Stimulated activated CD8-positive, alpha-beta memory T cell treated with anti-CD3 and anti-CD28 coated beads, Interleukin-15, amount 100 ng/mL, for 24 hours (primary cell): ENCODE measurements at places on chromosomes 3 and 15.

DNA sequence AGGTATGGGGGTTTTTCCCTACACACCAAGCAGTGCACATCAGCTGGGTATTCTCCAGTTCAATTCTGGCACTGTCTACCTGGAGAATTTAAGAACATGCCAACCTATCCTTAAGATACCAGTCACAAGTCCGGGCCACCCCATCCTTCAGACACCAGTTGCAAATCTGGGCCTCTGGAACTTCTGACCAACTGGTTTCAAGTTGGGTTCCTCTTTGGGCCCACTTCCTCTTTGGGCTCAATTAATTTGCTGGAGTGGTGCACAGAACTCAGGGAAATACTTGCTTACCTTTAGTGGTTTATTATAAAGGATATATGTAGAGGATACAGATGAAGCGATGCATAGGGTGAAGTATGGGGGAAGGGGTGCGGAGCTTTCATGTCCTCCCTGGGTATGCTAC, 25.3 kb downstream of the GLCE start:
- DNase-seq, result no peak

DNA sequence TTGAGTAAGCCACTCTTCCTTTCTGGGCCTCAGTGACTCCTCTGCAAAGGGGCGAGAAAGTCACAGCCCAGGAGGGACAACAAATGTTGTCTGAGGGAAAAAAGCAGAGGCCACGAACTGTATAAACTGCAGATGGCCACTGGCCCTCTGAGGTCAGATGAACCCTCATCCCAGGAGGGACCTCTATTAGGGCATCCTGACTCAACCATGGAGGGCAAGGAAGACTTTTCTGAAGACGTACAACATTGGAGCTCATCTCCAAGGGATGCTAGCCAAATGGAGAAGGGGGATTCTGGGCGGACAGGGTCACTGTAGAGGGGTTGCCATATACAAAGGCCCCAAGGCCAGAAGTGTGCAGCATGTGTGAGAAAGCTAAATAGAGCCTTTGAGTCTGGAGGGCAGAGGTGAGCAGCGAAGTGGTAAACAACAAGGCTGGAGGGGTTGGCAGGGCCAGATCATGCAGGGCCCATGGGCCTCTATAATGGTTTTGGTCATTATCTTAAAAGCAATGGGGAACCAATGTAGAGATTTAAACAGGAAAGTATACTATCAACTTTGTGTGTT, 16.7 kb downstream of the GRAMD2A start:
- no peak for DNase-seq

DNA sequence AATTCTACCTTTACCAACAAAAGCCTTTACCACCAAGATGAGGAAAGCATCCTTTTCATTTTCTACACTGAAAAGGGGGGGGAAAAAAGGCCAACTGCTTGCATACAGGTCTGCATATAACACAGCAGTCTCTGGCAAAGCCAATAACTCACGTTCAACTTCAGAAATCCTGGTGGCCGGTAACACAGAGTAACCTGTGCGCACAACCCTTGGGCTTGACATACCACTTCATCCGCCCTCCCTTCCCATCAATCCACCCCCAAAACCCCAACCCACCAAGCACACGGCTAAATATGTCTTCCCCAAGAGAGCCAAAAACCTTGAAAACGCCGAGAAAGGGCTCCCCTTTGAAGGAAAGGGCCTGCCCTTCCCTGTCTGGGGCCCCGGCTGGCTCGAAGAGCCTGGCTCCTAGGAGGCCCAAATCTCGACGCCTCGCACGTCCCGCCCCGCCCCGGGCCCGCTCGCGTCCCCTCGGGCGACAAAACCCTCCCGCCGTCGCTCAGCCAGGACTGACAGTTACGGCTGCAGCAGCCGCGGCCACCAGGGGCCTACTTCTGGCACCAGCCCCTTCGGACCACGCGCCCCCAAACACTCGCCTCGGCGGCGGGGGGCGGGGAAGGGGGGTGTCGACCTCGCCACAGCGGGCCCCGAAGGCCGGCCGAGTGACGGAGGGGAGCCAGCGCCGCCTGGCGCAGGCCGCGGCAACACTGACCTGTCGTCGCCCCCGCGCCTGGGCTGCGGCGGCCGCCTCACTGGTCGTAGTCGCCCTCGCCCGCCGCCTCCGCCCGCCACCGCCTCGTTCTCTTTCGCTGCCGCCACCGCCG, 835 bp downstream of the UBE3A start:
- DNase-seq, result peak; percentile 21

- peak; percentile 22 for DNase-seq
Observed at GRCh38 chr3:197456261-197457091, 99.3 kb downstream of the BDH1 start.

- no peak for DNase-seq
Observed at GRCh38 chr3:50493623-50494022, 9.8 kb downstream of the CACNA2D2 start.

DNA sequence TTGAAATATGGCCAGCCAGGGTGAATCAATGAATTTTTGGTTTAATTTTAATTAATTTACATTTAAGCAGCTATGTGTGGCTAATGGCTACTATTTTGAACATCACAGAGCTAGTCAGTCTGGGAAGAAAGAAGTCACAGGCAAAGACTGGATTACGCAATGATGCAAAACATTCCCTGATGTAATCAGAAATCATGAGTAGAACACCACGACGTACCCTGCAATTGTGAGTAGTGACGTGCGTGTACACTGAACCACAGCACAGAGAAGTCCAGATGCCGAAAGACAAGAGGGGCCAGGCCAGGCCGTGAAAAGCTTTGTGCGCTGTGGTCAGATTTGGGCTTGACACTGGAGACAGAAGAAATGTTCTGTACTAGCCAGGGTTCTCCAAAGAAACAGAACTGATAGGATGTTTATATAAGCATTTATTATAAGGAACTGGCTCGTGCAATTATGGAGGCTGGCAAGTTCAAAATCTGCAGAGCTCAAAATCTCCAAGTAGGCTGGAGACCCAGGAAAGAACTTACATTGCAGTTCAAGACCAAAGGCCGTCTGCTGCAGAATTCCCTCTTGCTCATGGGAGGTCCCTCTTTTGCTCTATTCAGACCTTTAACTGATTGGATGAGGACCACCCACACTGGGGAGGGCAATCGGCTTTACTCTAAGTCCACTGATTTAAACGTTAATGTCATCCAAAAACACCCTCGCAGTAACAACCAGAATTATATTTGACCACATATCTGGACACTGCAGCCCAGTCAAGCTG, 44.6 kb downstream of the SH3BP5 start:
- DNase-seq, result no peak

- no peak for DNase-seq
Observed at GRCh38 chr3:66469220-66469640, 31.6 kb downstream of the LRIG1 start.

DNA sequence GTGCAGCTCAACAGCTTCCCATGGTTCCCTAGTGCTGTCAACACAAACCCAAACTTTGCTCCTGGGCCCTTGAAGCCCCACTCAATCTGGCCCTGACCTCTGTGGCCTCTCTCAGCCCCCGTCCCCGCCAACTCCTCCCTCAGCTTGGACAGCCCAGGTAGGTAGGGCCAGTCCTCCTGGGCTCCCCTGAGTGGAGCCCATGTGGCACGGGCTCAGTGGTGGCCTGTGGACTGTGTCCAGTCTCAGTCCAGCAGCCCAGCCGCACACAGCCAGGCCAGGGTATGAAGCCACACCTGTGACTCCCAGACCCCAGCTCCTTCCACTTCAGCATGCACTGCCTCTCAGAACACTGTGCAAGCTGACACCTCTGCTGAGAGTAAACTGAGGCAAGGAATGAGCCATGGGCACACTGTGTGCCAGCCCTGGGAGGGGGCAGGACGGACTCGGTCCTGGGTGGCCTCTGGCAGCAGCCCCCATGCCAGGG, 11.5 kb downstream of the PLXND1 start:
- DNase-seq, result no peak

GRCh38 chr3:32457971-32458471, 44.6 kb downstream of the CMTM6 start:
- DNase-seq, result no peak

DNA sequence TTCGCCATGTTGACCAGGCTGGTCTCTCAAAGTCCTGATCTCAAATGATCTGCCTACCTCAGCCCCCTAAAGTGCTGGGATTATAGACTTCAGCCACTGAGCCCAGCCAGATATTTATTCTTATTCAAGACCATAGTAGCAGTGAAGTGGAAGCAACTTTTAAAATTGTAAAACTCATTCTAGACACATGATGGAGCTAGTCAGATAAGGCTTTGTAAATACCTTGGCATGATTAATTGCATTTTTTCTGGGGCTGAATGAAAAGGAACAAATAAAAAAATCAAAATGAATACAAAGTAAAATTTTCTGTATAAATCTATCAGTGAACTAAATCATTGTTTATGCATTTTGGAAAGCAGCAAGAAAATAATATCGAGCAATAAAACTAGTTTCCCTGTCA, 4.1 kb upstream of the MYO1E start:
- no peak for DNase-seq

DNA sequence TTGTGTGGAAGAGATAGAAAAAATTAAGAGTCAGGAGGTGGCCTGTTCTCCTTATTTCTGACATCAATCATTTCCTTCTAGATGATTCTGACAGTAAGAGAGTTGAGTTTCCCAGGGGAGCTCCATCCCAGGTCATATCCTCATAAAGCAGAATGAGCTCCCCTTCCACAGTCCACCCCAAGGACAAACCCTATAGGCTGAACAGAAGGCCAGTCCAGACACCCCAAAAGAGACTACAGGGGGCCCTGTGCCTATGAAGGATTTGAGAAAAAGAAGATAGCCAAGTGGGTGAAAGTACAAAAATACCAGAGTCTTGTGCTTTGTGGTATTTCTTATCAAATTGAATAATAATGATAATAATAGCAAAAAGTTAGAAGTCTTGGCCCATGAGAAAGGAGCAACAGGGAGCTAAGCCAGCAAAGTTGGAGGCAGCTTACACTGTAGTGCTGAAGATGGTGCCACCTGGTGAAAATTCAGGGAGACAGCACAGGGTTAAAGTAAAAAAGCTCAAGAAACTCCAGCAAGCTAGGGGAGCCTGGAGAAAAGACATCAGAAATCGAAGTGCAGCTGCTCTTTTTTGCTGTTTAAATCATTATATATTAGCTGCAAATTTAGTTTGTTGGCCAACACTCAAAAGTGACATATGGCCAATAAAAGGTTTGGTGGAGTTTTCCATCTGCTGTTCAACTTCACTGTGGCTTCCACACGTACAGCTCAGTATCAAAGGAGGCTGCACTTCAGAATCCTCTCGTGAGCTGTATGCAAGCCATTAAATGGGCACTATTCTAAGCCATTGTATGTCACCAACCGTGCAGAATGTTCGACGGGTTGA, 35.8 kb upstream of the SLC24A5 start:
- no peak for DNase-seq

DNA sequence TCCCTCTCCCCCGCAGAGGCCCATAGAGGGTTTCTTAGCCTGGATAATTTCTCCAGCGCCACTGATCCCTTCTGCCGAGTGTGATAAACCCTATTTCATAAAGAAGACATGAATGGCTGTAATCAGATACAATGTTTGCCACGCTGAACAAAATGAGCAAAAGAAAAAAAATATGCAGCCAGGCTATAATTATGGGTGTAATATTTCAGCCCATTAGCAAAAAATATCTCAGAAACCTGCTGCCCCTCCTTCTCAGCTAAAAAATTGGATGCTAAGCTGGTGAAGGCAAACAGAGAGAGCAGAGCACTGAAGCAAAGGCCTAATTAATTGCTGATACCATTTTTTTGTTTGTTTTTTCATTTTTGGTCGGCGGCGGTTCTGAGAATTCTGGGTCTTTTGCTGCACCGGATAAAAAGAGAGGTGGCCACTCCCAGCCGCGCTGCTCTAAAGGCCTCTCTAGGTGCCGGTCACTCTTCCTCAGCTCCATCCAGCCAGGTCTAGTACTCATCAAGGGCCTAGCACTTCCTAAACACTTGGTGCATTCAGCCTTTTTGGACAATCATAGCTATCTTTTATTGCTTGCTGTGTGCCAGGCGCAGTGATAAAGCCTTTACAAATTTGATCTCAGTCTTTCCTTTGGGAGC, 128.7 kb upstream of the TLE3 start:
- DNase-seq, result no peak

DNA sequence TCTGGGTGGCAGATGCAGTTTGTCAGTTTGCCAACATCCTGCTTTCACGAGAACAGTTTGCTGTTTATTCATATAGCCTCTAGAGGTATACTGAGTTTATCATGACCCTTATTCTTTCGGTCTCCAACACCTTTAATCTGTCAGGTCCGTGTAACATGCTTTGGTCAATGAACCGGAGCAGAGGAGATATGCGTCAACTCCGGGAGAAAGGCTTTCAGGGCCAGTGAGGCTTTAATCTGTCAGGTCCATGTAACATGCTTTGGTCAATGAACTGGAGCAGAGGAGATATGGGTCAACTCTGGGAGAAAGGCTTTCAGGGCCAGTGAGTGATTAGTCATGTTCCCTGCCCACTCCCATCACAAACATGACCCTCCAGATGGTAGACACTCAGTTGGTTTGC, 16.9 kb upstream of the GPD1L start:
- no peak for DNase-seq

GRCh38 chr3:133464573-133464972, 64.7 kb downstream of the BFSP2 start:
- DNase-seq, result no peak

GRCh38 chr3:102265720-102266119, 169.1 kb upstream of the ZPLD1 start:
- DNase-seq, result no peak

GRCh38 chr3:72384602-72385001, 463.6 kb downstream of the SHQ1 start:
- no peak for DNase-seq
